ENCODE measurements at places on chromosomes 6 and 20.

- DNase-seq: no peak
These were observed 362.7 kb upstream of the IMPG1 start for GRCh38 chr6:76435174-76435573.

DNA sequence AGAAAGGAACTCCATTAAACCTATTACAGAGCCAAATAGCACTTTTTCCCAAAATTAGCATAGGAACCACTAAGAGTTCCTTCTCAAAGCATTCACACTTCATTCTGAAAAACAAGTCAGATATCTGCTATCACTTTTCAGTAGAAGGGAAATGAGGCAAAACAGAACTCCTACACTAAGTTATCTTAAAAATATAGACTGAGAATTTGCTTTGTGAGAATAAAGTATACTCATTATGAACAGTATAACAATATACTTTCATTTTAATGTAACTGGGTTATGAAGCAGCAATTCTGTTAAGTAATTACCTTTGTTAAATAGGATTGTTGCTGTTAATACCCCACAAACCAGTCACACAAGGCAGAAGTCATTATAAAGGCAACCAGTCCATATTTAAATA lies 8.7 kb downstream of the MTRF1L start:
- DNase-seq: no peak

DNA sequence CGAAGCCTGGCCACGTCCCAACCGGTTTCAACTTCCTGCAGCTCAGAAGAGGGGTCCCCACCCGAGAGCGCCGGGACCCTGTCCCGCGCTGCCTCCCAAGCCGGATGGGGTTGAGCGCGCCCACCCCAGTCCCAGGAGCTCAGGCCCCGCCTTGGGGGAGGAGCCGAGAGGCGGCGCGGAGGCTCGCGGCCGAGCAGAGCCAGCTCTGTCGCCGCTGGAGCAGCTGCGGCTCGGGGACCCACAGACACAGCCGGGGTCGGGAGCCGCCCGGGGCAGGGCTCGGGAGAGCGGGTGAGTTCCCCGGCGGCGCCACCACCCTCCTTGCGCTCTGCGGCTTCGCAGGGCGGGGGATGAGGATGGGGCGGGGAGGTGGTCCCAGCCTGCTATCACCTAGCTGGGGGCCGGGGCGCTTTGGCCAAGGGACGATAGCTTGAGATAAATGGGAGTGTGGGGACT lies at the start of gene PPP1R16B:
TSS of gene PPP1R16B (plus strand) at position 196 of the 456 bp plus-strand sequence. CDS start 30,229 bp downstream, outside the sequence.
- no peak for DNase-seq

- DNase-seq: no peak
These were observed 142.1 kb downstream of the CD83 start for GRCh38 chr6:14259594-14260152.

DNA sequence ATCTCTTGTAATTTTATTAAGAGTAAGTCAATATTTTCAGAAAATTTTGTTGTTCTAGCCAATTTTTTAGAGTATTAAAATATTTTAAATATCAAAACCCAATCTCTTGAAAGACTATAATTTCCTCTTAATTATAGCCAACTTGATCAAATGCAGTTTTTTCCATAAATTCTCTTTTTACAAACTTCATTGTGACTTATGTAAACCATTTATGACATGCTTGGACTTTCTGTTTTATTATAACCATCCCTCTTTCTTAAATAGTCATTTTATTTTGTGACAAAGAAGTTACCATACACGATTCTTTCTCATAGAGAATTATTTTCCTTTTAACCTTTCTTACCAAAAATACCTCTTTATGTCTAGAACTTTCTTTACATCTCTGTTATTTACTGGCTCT lies 1075.5 kb downstream of the KHDRBS2 start:
- DNase-seq: no peak

DNA sequence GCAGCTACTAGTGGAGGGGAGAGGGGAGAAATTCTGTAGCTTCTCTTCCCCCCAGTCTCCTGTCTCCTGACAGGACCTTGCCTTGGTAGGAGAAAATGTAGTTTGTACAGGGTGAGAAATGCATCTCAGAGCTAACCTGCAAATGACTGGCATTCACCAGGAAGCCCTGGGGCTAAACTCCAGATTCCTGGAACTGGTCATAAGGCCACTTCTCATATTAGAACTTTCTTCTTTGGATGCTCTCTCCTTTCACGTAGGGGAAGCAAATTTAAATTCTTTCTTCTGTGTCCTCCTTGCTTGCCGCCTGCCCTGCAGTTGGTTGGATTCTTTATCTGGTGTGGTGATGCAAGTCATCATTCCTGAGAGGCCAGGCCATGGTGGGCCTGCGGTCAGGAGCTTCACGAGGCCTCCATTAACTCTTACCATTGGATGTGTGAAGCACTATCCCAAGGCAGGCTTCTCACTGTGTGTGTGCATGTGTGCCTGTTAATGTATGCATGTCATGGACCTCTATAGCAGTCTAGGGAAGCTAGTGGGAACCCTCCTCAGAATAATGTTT lies 182.0 kb downstream of the PHF3 start:
- no peak for DNase-seq

- no peak for DNase-seq
These were observed at the start of gene NOX3 for GRCh38 chr6:155455766-155456165. NOX3 (minus strand) TSS chr6:155455839; CDS start chr6:155455800, 39 bp downstream.

- no peak for DNase-seq
These were observed 138.4 kb upstream of the TNFAIP3 start for GRCh38 chr6:137728386-137729349.

GRCh38 chr6:130810307-130811030 lies 16.7 kb upstream of the SMLR1 start:
- no peak for DNase-seq

GRCh38 chr6:166318649-166319600 lies 10.7 kb upstream of the PRR18 start:
- DNase-seq: no peak

DNA sequence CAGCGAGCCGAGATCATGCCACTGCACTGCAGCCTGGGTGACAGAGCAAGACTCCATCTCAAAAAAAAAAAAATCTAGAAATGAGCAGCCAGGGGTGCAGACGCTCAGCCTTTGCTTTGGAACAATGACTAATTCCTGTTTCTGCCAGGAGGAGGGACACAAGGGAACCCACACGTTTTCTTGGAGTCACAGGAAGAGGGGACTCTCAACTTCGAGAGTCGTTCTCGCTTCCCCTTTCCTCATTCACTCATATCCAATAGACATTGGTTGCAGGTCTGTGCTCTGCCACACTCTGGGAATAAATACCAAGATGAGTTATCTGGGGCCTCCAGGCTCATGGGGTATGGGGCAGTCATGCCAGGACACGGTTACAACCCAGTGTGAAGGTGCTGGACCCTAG lies 91.5 kb upstream of the RREB1 start:
- no peak for DNase-seq

GRCh38 chr6:115360602-115361325 lies 699.9 kb downstream of the FRK start:
- DNase-seq: no peak

GRCh38 chr6:139981768-139982181 lies 607.3 kb upstream of the CITED2 start:
- DNase-seq: no peak

GRCh38 chr6:151285122-151285521 lies 45.4 kb downstream of the AKAP12 start:
- no peak for DNase-seq

DNA sequence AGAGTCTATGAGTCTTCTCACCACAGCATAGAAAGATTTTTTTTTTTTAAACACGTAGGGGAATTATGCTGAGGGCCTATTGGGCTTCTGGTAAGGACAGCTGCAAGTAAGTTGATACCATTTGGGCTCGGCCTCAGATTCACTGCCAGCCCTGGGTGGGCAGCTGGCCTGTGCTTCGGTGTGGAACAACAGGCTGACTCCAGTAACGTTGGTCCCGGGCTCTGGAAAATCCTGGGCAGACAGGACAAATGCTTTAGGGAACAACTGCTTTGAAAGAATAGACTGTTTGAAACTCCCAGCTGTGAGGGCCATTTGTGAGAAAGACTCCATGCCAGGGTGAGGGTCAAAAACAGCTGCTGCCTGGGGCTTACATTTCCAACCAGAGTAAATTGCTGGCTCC lies 366.5 kb downstream of the QKI start:
- peak; percentile 55 for DNase-seq

DNA sequence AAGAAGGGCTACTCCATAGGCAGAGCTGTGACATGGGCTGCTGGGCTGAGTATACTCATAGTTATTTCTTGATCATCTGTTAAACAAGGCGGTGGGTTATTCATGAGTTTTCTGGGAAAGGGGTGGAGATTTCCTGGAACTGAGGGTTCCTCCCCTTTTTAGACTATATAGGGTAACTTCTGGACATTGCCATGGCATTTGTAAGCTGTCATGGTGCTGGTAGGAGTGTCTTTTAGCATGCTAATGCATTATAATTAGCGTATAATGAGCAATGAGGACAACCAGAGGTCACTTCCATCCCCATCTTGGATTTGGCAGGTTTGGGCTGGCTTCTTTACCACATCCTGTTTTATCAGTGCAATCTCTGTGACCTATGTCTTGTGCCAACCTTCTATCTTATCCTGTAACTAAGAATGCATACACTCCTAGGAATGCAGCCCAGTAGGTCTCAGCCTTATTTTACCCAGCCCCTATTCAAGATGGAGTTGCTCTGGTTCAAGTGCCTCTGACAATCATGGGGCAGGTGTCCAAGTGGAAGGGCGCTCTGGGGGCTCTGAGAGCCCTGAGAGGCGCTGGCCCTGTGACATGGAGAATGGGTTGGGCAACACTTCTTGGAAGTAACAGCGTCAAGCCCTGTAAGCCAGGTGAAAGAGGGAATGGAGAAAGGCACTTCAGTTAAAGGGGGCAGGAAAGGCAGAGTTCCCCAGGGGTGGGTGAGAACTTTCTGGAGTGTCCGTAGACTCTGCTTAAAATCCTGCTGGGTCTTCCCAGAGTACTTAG lies 354.2 kb upstream of the SULF2 start:
- no peak for DNase-seq

DNA sequence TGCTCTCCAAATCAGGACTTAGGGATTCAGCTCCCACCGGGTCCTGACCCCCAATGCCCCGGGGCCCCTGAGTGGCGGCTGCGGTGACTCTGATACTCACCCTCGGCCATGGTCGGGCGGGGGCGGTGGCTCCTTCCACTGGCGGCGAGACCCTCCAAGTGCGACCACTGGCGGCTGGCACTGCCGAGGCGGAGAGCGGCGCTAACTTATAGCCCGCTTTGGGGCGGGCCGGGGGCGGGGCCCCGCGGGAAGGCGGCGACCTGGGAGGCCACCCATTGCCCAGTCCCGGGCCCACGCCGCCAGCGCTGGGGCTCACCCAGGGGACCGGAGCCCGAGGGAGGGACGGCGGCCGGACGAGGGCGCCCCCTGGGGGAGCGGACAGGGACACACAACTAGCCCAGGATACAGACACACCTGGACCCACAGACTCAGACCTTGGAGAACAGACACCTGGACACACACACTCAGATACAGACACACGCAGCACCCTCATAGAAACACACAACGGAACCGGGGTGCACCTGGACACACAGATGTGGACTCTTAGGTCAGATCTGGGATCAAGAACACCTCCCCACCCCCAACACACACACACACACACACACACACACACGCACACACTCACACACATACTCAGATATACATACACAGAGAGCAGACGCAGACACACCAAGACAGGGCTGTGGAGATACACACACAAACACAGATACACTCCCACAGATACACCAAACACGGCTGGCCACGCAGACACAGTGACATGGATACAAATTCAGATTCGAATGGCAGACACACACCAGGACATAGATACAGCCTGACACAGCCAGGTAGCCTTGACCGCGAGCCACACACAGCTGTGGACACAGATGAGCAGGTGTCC lies at the start of gene TGM2:
TSS of gene TGM2 (minus strand) at position 182 of the 877 bp plus-strand sequence. CDS start at position 110, 72 bp downstream.
- DNase-seq: no peak

DNA sequence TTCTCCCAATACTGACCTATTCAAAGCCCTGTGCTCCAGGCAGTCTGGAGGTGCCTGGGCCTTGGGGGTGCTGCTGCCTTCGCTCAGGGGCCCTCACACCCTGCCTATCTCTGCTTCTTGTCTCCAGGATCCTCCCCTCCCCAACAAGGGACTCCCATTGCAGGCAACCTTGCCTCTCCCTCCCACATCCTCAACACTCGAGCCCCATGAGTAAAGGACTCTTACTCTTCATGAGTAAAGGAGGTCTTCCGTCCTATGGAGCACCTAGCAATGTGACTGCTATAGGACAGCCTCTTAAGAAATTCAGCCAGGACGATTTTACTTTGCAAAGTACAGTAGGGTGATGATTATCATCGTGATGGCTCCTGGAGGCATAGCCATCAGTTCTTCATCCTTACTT lies 24.5 kb downstream of the PLEKHG1 start:
- no peak for DNase-seq

DNA sequence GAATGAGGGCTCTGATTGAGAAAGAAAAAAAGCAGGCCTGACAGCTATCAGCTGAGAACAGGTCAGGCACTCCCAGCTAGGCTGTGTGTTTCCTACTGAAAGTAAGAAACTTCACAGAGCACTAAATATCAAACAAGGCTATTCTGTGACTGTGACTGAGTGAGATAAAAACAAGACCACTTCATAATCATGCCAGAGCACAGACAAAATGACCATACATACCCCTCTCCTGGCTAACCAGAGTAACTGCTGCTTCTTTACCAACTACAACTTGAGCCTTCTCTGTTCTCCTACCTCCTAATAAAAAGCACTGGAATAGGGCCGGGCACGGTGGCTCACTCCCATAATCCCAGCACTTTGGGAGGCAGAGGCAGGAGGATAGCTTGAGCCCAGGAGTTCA lies 6.8 kb upstream of the BTN1A1 start:
- no peak for DNase-seq

- no peak for DNase-seq
These were observed 7.7 kb upstream of the PTPRA start for GRCh38 chr20:2865630-2866029.

DNA sequence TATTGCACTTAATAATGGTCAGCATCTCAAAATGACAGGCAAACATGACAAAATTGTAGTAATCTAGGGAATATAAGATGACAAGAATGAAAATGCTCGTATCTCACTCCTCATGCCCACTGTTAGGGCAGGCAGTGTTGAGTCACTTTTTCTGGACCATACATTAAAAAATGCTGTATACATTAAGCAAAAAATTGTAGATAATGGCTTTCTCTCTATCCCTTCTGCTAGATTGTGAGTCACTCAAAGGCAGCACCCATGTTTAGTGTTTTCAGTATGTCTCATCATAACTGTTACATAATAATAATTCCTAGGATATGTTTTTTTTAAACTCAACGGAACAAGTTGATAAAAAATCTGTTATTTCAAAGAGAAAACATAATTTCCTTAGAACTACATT lies 199.3 kb downstream of the TENT5A start:
- no peak for DNase-seq

GRCh38 chr20:34299556-34300255 lies 3.4 kb downstream of the AHCY start:
- no peak for DNase-seq

GRCh38 chr6:36865835-36866234 lies 8.8 kb downstream of the PPIL1 start:
- no peak for DNase-seq

All from tibial nerve (tissue), 4 donors.